Regular cardiac myocyte (primary cell): ENCODE measurements at places on chromosomes 11 and 22. TPM values are rescaled to one million over a fixed set of nuclear protein-coding genes. Genes with fewer than 3 reads are reported as not detected.

VPREB1 gene
- total RNA-seq = not detected in 2 replicates

LMO2 gene
- 8.2 and 38.2 TPM in 2 replicates for total RNA-seq

TENM4 gene
- 1.7 and 16.6 TPM in 2 replicates for total RNA-seq

PANX3 gene
- total RNA-seq = not detected in 2 replicates

TMEM86A gene
- 0.38 and 0.56 TPM in 2 replicates for total RNA-seq

SCO2 gene
- 0.56 and 5.4 TPM in 2 replicates for total RNA-seq
